ENCODE measurements at places on chromosomes 6 and 20. TPM values are rescaled to one million over a fixed set of nuclear protein-coding genes. Genes with fewer than 3 reads are reported as not detected.

GCM1 gene
- not detected for total RNA-seq

KCNK16 gene
- not detected for total RNA-seq

TXLNB gene
- 0.50 TPM for total RNA-seq

KHDC1L gene
- total RNA-seq, result 2.1 TPM

SLC22A23 gene
- total RNA-seq, result 0.24 TPM

GRM1 gene
- total RNA-seq, result not detected

RAET1E gene
- not detected for total RNA-seq

MAPK13 gene
- 52.1 TPM for total RNA-seq

CFAP61 gene
- total RNA-seq, result 1.3 TPM

SAMD3 gene
- 339 TPM for total RNA-seq

COL9A1 gene
- not detected for total RNA-seq

COL21A1 gene
- total RNA-seq, result not detected

CABLES2 gene
- 9.3 TPM for total RNA-seq

GCNT2 gene
- total RNA-seq, result 0.79 TPM

LY6G6F gene
- total RNA-seq, result 0.97 TPM

NR2E1 gene
- not detected for total RNA-seq

BPIFB1 gene
- total RNA-seq, result not detected

KCNQ5 gene
- total RNA-seq, result 8.7 TPM

F13A1 gene
- total RNA-seq, result 32.5 TPM

Data from natural killer cell (primary cell).